Cardiac fibroblast (primary cell): ENCODE measurements at places on chromosomes 3 and 15.
A peak's percentile ranks its signal among the peaks of the same experiment; 100 is the strongest.

- DNase-seq, result no peak
These were observed 223.0 kb upstream of the P2RY1 start for GRCh38 chr3:152611905-152612304.

DNA sequence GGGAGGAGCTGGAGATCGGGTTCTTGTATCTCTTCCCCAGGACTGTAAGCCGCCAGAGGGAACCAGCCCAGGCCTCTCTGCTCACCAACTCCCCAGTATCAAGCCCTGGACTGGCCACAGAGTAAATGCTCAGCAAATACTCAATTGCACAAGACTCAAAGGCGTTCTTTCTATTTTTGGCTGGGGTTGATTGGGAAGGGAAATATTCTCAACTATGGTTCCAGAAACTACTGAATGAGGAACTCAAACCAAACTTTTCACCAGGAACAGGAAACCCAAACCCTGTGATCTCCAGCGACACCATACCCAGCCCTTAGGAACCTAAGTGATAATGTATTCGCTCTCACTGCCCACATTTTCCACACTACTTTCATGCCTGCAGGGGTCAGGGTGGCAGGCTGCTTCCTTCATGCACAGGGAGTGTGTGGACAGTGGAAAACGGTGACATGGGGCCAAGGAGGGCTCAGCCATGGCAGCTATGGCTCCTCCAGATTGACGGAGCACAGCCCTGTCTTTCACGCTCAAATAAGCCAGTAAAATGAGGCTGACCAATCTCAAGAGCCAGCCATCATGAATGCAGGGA is 124.7 kb upstream of the RAD18 start:
- DNase-seq, result no peak

- DNase-seq, result peak; percentile 65
These were observed 7.5 kb upstream of the ALCAM start for GRCh38 chr3:105359098-105359762.

GRCh38 chr15:68631601-68632051 is 52.8 kb downstream of the CORO2B start:
- DNase-seq, result no peak

GRCh38 chr3:59364496-59364895 is 314.7 kb upstream of the CFAP20DC start:
- DNase-seq, result peak; percentile 25

DNA sequence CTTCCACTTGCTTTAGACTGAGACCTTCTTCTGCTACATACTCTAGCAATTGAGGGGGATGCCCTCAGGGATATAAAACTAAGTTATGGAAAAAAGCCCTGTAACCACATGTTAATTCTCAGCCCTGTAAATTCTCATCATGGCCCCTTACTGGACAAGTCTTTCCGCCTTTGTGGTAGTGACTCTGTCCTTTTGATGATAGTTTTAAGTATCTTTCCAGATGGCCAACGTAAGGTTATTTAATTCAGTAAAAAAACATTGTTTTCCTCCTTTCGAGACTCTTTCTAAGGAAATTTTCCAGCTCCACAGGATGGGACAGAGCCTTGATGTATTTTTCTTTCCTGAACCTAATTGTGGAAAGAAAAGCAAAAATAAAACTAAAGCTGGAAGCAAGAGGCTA is 25.3 kb upstream of the TM4SF4 start:
- no peak for DNase-seq

- no peak for DNase-seq
These were observed 106.1 kb downstream of the RFTN1 start for GRCh38 chr3:16407366-16407765.

- DNase-seq, result peak; percentile 30
These were observed 29.6 kb upstream of the EHHADH start for GRCh38 chr3:185283374-185283935.

DNA sequence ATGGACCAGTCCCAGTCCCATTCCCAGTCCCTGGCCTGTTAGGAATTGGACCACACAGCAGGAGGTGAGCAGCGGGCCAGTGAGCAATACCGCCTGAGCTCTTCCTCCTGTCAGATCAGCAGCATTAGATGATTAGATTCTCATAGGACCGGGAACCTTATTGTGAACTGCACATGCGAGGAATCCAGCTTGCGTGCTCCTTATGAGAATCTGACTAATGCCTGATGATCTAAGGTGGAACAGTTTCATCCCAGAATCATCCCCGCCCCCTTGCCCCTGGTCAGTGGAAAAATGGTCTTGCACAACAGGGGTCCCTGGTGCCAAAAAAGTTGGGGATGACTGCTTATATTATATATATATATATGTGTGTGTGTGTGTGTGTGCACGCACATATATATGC is 63.1 kb downstream of the IFT57 start:
- DNase-seq, result peak; percentile 48
